Stimulated activated CD4-positive, alpha-beta T cell treated with anti-CD3 and anti-CD28 coated beads, Interleukin-4, amount 100 ng/mL, for 4 hours (primary cell): ENCODE measurements at places on chromosomes 6 and 20.

GRCh38 chr6:45477790-45478189 is 100.1 kb upstream of the SUPT3H start:
- DNase-seq: no peak

DNA sequence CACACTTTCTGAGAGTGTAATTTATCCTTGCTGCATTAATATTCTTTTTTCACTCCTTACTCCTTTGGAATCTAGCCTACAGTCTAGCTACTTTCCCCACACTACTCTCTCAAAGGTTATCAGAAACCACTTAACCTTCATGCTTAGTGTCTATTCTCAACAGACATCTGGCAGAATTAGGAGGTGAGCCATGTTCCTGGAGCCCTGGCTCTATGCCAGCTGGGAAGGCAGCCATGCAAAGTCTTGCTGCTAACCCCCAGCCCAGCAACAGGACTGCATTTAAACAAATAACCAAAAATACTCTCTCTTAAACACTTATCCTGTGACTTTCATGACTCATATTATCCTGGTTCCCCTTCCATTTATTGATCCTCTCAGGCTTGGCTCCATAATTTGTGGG is 260.2 kb downstream of the BCKDHB start:
- no peak for DNase-seq

- no peak for DNase-seq
Measured at GRCh38 chr6:39188571-39188970, 40.7 kb downstream of the KCNK5 start.

- DNase-seq: no peak
Measured at GRCh38 chr6:141758430-141758829, 374.3 kb upstream of the GJE1 start.

GRCh38 chr20:12927489-12927888 is 81.3 kb upstream of the SPTLC3 start:
- no peak for DNase-seq

DNA sequence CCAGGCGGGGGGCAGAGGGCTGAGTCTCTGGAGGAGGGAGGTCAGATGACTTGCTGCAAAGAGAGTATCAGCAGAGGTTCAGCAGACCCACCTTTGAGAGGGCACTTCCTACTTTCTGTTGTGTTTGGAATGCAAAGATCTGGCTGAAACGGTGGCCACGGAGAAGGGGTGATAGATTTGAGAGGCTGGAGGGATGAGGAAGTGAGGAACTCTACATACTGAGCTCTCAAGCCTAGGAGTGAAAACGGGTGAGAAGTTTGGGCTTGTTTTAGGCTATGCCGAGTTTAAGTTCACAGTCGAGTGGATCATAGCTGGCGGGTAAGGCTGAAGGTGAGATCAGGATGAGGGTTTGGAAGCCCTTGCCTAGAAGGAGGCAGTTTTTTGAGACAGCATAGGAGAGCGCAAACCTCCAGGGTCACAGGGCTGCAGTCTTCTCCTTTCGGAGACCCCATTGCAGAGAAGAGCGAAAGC is 477 bp upstream of the ITPA start:
- DNase-seq: peak; percentile 15

DNA sequence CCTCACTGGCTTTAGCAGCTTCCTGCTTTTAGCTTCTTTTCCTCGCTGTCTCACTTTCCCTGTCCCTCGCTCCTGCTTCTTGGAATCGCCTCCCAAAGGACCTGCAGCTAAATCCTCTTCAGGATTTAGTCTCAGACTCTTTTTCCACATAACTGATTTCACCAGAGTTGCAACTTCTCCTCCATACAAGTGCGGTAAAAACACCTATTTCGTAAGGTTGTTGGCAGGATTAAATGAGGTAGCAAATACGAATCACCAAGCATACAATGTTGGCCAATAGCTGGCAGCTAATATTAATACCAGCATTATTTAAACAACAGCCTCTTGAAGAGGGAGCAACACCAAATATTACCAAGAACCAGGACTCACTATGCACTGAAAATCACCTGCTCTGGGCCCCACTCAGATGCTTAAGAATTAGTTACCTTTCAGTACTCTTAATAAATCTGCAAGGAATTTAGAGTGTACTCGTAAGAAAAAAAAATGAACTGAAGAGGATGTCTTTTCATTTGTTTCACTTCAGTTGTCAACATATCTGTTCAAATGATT is 123.0 kb downstream of the DTNBP1 start:
- DNase-seq: no peak

DNA sequence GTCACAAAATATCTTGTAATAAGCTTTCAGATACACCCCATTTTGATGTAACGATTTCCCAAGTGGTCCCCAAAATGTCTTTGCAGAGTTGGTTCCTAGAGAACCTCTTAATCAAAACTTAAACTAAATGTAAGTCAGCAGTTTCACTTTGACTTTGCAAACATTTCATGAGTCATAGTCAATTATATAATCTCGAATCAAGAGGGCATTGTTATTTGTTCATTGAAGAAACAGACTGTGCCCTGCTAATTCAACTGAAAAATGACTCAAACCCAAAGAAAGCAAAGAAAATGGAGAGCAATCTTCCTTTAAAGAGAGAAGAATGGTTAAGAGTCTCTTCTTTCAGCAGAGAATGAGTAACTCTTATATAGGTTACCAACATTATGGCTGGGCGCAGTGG is 58.3 kb downstream of the IPCEF1 start:
- DNase-seq: no peak

DNA sequence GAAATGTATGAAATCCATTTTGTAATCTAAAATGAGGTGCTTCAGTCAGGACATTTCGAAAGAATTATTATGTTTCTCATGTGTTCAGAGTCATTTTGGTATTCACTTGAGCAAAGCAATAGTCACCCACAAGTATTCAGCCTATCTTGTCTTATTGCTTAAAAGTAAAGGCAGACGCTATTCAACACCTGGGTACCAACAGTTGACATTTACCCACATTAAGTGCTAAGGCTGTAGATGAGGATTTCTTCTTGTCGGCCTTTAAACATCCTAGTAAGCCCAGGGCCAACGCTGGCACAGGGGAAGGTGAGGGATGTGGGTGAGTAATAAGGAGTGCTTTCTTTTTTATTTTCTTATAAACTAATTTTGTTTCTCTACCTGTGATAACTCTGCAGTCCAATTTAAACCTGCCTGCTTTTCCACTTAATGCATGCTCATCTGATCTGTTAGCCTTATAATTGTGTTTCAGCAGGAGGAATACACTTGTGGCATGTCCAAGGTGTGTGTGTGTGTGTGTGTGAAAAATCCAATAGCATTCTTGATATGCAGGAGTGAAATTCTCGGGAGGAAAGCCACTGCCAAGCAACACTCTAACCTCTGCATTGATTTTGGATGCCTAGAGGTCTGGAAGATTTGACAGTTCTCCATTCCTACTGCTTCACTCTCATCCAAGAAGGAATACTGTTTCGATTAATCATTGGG is 252.0 kb downstream of the SOX4 start:
- DNase-seq: no peak

DNA sequence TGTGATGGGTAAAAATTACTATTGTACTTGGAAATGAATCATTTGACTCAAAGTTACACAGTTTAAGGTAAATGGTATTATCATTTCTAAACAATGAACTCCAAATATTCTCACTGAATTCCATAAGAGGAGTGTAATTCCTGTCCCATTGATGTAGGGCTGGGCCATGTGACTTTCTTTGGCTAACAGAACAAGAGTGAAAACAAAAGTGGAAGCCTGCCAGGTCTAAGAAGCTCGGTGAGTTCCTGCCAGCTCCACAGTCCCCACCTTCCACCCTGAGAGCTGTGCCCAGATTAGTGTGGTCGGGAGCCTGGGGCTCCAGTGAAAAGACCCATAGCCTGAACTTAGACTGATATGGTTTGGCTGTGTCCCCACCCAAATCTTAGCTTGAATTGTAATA is 24.6 kb downstream of the TBXT start:
- DNase-seq: no peak

DNA sequence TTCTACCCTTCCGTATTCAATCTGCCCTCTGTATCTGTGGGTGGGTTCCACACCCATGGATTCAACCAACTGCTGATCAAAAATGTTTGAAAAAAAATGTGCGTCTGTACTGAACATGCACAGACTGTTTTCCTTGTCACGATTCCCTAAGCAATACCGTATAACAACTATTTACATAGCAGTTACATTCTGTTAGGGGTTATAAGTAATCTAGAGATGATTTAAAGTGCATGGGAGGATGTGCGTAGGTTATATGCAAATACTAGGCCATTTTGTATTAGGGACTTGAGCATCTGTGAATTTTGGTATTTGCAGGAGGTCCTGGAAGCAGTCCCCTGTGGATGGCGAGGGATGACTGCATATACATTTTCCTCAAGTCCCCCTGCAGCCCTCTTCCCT is 486.9 kb downstream of the PREX1 start:
- DNase-seq: no peak

- no peak for DNase-seq
Measured at GRCh38 chr6:3545156-3545555, 88.3 kb upstream of the SLC22A23 start.

- DNase-seq: no peak
Measured at GRCh38 chr6:37005061-37005810, at the start of gene FGD2. Gene FGD2 (plus strand): TSS chr6:37005655. CDS start chr6:37005818, 163 bp downstream.
